ENCODE measurements at places on chromosomes 16 and 17. TPM values are rescaled to one million over a fixed set of nuclear protein-coding genes. Genes with fewer than 3 reads are reported as not detected.

DNA sequence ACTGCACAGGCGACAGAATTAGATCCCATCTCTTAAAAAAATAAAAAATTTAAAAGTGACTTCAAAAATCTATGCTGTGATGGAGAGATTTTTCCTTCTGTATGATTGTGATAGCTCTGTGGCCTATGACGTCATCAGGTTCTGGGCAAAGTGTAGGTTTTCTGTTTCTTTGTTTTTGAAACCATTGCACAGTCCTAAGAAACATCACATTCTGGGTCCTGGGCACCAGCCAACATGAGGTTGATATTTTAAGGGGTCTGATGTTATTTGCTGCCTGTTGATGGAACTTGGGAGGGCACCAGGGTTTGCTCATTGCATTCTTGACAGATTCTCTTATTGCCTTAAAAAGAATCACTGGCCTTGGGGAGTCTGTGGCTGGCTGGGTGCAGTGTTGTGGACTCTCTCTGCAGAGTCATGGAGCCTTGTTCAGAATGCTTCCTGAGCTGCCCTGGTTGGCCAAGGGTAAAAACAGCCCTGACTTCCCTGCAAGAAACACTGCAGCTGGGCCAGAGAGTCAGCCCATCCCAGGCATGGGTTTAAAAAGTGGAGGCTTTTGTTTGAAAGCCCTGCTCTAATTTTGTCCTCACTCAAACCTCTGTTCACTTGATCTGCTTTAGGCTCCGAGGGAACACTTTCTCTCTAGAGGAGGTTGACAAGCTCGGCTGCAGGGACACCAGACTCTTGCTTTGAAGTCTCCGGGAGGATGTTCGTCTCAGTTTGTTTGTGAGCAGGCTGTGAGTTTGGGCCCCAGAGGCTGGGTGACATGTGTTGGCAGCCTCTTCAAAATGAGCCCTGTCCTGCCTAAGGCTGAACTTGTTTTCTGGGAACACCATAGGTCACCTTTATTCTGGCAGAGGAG, 10.5 kb upstream of the CYLD start:
- no peak for DNase-seq

DNA sequence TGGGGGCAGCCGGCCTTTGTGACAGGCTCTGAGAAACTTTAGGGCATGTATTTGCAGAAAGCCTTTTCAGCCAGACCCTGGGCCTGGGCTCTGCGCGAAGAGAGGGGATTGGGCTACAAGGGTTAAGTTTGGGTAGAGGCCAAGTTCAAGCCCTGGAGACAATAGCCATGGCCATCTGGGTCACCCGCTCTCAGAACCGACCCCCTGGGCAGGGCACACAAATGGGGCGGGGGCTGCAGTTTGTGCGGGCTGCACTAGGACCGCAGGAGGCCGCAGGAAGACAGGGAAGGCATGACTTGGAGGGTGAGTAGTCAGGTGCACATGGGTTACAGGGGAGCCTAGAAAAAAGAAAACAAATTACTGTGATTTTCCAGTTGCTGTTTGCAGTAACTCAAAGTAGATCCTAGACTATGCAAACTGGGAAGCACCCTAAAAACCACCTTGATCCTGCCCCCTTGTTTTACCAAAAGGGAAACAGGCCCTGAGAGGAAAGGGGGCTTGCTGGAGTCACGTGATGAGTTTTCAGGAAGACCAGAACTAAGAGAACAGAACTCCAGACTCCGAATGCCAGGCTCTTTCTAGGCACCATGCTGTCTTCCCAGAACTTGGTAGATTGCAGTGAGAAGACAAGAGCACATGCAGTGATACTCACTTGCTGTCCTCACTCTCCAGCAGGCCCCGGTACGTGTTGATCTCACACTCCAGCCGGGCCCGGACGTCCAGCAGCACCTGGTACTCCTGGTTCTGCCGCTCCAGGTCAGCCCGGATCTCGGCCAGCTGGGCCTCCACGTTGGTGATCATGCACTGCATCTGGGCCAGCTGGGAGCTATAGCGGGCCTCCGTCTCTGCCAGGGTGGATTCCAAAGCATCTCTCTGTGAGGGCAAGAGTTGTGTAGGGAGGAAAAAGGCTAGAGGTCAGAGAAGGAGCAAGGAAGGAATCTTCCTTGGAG, 3.8 kb downstream of the KRT35 start:
- DNase-seq, result no peak

GRCh38 chr17:44049294-44050060, 17.0 kb downstream of the LSM12 start:
- DNase-seq, result no peak

The ITGAX gene
- total RNA-seq, result 2.1 TPM
